Stimulated activated CD4-positive, alpha-beta T cell treated with anti-CD3 and anti-CD28 coated beads, TNF-alpha, amount 100 ng/mL, for 48 hours (primary cell): ENCODE measurements at places on chromosomes 6 and 20.

- DNase-seq, result no peak
Observed at GRCh38 chr6:89564752-89565427, 73.7 kb downstream of the LYRM2 start.

DNA sequence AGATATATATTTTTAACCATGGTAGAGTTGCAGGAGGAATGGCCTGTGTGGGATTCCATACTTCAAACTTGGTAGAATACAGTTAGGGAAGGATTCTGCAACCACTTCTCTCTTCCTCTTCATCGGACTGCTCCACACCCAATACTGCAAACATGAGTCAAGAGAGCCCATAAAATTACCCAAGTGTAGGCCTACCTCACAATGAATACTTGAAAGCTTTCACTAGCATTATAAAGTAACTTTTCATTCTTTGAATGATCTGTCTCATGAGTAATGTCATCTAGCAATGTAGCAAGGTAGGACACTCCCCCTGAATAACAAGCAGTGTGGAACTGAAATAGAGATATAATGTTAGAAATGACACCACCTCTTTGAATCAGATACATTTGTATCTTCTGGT lies 79.4 kb downstream of the FOXC1 start:
- no peak for DNase-seq

DNA sequence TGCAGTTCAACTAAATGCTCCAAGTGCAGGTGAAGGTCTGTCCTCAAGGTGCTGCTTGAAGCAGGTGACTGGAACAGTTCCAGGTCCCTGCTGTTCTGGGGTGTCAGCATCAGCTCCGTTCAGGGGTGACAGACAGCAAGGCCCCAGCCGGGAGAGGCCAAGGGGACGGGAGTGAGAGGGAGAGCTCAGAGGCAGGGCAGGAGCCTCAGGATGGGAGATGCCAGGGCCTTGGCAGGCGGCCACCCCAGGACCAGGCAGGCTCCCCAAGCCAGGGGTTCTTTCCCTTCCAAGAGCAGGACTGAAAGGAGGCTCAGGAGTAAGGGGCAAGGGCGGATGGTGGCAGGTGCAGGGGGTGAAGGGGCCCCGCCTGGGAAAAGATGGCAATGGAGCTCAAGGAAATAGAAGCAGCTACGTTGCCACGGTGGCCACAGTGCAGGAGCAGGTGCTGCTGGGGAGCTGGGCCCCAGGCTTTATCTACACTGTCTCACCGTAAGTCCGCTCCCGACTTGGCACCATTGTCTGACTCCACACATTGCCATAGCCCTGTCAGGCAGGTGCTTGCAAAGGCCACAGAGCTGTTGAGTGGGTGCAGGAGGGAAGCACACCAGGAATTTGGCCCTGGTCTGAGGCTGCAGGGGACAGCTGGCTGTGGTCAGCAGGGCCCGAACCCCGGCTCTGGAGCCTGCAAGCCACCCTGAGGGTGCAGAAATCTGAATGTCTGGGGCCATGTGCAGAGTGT lies 43.1 kb downstream of the ERMARD start:
- DNase-seq, result no peak

DNA sequence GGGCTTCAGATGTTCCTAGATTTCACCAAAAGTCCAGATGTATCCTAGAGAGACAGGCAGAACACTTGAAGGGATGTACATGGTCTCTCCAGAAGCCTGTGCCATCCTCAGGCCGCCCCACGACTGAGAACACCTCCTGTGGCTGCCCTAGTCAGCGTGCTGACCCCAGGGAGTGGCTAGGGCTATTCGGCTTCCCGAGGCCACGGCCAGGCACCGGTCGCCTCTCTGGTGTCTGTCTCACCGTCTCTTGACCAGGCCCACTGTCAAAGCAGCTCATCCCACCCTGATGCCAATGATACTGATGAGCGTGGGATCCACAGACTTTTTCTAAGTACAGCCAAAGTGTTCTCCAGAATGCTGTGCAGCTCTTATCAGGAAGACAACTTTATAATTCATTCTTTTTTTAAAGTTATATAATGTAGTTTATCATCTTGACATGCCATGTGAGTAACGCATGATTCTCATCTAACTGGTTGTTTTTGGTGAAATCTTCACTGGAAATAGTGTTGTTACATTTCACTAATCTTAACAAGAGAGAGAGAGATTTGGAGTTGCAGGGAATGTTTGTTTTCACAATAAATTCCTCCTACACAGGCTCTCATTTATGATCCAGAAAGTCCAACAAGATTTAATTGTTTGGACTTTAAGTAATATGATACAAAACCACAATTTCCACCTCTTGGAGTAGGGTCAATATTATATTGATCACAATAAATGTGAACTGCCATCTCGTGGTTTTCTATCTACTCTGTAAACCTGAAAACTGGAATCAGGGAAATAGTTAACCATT lies 41.7 kb upstream of the KLHL31 start:
- DNase-seq, result no peak

DNA sequence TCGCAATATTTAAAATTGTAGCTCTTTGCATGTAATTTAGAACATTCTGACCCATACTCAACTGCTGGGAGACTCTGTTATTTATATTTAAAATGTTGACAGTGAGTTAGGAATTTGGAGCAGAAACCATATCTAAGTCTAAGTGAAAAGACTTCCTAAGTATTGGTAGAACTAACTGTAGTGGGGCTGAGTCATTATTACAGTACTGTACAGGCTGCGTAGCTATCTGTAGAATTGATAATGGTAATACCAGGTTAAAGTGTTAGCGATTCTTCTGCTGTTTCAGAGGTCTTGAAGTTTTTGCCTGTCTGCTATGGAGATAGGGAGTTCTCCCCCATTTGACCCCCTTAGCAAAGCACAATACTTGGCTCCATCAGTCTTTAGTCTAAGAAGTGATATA lies 3.6 kb downstream of the TOP1 start:
- DNase-seq, result no peak

GRCh38 chr20:46230106-46230491 lies 78.2 kb downstream of the CDH22 start:
- no peak for DNase-seq
